ENCODE measurements at places on chromosomes 12 and 14.

DNA sequence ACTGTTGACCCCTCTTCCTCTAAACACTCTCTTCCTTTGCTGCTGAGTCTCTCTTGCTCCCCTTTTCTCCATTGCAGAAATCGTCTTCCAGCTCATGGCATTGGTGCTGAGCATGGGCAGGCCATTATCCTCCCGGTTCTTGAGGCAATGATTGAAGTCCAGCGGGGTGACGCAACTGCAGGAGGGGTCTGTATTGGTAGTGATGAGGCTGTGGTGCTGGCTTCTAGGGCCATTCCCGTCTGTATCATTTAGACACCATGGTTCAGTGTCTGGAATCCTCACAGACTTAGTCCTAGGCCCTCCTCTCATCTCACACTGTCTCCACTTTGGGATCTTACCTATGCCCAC, 720 bp upstream of the SLC22A17 start:
- DNase-seq, result no peak

- DNase-seq, result no peak
These were observed 18.9 kb upstream of the DIO3 start for GRCh38 chr14:101542391-101542790.

GRCh38 chr12:124032265-124032886, 59.4 kb downstream of the ZNF664 start:
- no peak for DNase-seq

DNA sequence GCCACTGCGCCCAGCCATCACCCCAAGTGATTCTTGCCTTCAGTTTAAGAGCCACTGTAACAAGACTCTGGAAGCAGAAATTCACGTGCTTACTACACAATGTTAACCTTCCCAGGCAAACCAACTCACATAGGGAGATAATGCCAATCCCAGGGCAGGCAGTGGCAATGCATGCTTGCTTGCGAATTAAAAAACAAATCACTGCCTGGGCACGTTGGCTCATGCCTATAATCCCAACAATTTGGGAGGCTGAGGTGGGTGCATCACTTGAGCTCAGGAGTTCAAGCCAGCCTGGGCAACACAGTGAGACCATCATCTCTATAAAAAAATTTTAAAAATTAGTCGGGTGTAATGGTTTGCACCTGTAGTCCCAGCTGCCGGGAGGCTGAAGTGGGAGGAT, 37.8 kb upstream of the P2RX4 start:
- no peak for DNase-seq

GRCh38 chr12:27460471-27460978, 14.0 kb downstream of the SMCO2 start:
- peak; percentile 69 for DNase-seq

DNA sequence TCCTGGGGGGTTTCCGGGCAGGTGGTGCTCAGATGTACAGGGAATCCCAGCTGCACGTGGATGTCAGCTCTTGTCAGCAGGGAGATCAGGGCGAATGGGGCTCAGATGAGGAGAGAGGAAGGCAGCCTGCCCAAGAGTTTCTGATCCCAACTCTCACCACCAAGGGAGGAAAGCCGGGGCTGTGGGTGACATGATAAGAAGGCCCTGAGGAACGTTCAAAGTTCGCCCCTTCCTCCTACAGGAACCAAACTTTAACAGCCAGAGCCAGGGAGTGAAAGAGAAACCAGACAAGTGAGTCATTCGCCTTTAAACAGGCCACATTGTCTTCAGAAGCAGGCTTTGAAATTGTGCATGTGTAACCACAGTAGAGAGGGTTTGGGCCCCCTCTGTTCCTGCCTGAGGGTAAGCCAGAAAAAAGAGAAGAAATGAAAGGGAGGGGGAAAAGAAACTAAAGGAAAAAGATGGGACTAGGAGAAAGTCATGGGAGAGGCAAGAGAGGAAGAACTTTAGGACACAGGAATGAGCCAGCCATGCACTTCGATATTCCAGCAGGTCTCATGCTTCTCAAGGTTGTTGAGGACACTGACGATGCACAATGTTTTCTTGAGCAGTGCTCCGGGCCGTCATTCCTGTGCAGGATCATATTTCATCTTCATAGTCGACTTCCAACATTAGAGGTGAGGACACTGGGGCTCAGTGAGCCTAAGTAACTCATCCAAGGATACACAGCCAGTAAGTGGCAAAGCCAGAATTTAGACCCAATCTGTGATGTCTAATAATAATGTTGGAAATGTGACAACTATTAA, 691.4 kb upstream of the TBX3 start:
- DNase-seq, result no peak

DNA sequence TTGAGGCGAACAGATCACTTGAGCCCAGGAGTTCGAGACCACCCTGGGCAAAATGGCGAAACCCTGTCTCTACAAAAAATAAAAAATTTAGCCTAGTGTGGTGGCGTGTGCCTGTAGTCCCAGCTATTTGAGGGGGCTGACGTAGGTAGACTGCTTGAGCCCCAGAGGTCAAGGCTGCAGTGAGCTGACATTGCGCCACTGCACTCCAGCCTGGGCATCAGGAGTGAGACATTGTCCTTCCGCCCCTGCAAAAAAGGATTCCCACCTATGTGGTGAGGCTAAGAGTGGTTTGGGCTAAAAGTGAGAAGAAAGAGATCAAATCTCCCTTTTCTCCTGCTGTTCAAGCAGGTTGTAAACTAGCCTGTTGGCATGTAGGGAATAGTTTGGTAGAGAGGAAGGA, 5.0 kb upstream of the KTN1 start:
- DNase-seq, result no peak

DNA sequence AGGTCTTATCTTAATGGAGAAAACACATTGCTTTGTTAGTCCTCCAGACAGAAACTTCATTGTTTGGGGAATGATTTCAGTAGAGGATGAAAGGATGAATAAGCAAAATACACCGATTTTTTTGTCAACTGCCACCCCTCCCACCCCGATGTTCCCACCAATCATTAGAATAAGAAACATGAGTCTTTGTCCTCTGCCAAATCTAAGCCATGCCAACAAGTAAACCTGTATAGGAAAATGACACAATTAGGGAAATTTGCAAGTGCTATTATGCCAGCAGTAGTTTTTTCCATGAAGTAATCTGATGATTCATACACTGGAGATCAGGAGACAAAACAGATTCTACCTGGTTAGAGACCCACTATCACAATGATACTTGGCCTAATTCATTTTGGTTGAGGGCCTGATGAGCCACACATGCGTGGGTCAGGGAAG, 35.9 kb downstream of the FLRT2 start:
- DNase-seq, result no peak

DNA sequence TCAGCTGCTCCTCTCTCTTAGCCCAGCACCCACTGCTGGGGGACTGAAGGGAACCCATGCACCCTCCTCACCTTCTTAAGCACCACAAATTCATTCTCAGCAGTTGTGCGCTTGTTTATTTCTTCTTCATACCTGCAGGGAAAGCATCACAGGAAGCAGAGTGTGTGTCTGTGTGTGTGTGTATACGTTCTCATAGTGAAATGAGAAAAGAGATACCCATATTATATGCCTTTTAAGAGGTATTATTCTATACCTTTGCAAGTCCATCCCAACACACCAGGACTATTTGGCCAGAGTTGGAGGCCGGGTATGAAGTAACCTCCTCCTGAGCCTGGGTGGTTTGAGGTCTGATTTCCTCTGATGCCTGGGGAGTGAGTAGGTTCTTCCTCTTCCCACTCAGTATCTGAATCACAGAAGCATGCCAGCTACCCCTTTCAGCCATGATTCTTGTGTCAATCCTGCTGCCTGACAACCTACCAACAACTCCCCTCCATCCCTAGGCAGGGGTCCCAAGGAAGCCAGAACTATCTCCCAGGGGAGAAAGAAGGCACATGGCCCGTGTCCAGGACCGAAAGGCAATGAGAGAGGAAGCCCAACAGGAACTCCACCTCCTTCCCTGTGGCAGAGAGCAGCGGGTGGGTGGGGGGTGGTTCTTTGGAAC, 3.0 kb downstream of the KRT73 start:
- DNase-seq, result peak; percentile 34

DNA sequence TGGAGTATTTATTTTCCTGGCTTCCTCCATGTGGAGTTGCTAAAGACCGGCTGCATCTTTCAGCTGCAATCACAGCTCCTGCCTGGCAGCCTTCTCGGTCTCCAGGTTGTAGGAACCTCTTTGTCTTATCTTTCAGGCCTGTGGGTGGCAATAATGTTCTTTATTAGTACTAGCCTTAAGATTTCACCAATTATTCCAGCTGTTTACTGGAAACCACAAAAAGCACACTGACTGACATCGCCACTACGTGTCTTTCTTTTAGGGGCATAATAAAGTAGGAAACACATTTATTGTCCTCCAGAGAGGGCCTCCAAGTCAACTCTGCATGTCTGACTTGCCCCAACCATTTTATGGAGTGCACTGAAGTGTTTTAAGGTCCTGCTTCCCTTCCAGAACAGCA, 1116.5 kb upstream of the TMEM132C start:
- no peak for DNase-seq

DNA sequence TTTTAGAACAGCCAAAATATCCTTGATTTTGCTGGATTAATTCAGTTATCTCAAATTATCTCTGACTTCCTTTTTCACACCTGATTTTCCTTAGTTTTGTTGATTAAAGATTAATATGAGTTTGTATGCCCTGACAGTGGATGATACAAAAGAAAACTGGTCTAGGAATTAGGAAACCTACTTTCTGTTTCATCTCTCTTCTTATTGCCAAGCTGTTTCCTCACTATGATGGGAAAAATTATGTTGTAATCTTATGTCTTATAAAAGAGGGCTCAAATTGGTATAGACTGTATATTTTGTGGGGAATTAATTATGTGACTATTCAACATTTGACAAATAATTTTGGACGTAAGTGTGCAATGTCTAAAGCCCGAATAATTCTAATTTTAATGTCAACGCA, 271.6 kb downstream of the FBXL14 start:
- DNase-seq, result no peak

GRCh38 chr14:63477556-63477955, 65.6 kb downstream of the PPP2R5E start:
- DNase-seq, result no peak

DNA sequence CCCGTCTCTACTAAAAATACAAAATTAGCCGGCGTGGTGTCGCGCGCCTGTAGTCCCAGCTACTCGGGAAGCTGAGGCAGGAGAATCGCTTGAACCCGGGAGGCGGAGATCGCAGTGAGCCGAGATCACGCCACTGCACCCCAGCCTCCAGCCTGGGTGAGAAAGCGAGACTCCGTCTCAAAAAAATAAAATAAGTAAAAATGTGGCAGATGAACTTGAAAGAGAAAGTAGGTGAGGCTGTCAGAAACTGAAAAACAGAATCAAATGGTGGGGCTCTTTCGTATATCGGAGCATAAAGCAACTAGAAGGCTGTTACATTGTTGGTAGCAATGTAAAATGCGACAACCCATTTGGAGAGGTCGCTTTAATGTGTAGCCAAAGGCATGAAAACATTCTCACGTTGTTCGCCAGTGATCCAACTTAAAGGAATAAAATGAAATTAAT, 767 bp upstream of the CCNT1 start:
- no peak for DNase-seq

DNA sequence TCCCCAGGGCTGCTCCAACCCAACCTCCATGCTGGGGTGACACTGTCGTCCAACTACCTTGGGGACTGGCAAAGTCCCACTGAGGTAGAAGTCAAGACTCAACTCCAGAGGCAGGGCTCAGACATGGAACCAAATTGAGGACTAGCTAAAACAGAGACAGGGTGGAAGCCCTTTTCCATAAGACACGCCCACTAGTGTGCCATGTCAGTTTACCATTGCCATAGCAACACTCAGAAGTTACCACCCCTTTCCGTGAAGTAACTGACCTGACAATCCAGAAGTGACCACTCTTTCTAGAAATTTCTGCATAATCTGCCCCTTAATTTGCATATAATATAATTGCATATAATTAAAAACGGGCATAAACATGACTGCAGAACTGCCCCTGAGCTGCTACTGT, 409.6 kb downstream of the MED13L start:
- no peak for DNase-seq

GRCh38 chr14:79089576-79089975, 919.4 kb downstream of the NRXN3 start:
- DNase-seq, result no peak

DNA sequence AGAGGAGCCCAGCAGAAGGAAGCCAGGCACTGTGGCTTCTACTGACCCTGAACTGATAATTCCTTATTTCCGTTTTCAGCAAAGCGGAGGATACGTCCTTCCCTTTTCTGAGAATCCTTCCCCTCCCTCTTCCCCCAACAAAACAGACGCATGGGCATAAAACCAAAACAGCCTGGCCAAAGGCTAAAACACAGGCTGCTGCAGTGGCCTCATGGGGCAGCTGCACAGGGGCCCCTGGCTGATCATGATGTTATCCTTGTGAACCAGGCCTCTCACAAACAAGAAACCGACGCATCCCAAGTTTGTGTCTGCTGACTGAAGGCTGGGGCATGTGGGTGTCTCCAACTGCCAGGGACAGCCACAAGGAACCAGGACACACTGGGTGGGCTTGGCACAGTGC, 23.4 kb upstream of the STON2 start:
- no peak for DNase-seq

- DNase-seq, result no peak
These were observed 182.7 kb downstream of the PCNX1 start for GRCh38 chr14:71089971-71090370.

DNA sequence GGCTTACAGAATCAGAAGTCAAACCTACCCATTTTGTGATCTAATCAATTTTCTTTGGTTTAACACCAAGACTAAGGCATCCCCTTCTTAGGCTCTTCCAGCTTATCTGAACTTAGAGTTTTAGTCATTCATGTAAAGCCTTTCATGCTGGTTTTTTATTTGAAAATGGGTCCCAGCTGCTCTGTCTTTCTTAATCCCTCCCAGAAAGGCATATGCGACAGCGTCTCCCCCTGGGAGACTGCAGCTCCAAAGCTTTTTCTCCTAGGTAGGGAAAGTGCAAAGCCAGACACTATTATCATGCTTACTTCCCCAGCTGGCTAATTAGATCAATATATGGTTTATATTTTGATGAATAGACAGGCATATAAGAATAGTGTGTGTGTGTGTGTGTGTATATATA, 96.6 kb upstream of the E2F7 start:
- DNase-seq, result no peak

- DNase-seq, result no peak
These were observed 7.9 kb downstream of the ATF7 start for GRCh38 chr12:53618275-53618674.

DNA sequence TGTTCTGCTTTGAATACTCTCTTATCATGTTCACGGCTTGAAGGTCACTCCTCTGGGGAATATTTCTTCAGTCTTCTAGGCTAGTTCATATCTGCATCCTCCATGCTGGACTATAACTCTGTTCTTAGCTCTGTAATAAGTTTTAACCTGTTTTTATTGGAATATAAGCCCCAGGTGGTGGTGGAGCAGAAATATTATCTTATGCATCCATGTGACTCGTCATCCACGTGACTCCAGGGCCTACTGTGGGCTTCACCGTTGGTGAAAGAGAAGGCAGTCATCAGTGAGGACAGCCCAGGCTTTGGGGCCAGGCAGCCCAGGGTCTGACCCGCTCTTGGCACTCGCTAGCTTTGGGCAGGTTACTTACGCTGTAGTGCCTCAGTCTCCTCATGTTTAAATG, 87.1 kb downstream of the ETNK1 start:
- no peak for DNase-seq
